ENCODE measurements at places on chromosomes 4 and X.

- DNase-seq, result no peak
These were observed 80.0 kb downstream of the NWD2 start for GRCh38 chr4:37324546-37324945.

DNA sequence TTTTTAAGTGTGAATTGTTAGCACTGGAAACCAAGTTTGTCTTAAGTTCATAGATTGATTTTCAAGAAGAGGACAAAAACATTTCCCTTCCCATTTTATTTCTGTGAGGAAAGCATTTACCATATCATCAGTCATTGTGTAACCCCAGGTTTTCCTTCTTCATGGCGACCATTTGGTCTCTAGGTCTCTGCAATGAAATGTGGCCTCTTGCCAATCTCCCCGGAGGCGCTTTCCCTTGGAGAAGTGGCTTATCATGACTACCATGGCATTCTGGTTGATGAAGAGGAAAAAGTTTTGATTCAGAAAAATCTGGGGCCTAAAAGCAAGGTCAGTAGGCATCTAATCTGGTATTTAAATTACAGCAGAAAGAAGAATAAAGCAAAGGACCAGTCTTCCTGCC, 54.4 kb downstream of the ADD1 start:
- DNase-seq, result no peak

DNA sequence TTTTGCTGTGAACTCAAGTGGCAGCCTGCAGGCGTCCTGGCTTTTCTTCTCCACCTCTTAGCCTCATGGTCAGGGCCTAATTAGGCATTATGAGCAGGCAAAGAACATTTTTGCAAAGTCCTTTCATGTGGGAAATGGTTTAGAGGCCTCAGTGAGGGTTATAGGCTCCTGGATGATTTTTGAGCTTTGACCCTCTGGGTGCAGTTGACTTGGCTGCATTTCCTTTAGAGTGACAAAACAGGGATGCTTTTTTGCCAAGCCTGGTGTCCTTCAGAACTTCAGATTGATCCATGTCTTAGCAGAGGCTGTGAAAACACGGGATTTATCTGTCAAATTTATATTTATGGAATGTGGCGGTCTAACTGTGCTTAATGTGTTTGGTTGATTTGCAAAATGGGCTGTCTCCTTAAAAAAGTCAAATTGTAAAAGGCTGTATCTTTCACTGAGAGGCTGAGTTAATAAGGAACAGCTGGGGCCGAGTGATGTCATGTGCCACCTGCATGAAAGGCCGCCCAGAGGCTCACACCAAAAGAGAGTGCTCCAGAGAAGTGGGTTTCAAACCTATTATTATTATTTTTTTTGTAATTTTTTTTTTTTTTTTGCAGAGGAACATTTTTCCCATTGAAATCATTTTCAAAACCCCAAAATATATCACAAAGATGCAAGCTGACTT, 192.2 kb upstream of the ARX start:
- no peak for DNase-seq

DNA sequence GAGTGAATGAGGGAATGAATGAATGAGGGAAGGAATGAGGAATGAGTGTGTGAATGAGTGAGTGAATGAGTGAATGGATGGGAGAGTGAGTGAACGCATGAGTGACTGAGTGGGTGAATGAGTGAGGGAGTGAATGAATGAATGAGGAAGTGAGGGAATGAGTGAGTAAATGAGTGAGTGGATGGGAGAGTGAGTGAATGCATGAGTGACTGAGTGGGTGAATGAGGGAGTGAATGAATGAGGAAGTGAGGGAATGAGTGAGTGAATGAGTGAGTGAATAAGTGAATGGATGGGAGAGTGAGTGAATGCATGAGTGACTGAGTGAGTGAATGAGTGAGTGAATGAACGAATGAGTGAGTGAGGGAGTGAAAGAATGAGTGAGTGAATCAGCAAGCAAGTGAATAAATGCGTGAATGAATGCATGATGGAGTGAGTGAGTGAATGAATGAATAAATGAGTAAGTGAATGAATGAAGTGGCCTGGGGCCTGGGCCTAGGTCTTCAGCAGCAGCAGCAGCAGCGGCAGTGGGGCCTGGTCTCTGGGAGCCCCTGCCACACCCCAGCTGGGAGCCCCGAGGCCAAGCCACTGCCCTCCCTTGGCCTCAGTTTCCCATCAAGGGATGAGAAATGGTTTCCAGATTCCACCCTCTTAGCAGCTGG, 16.2 kb upstream of the PSAPL1 start:
- no peak for DNase-seq

DNA sequence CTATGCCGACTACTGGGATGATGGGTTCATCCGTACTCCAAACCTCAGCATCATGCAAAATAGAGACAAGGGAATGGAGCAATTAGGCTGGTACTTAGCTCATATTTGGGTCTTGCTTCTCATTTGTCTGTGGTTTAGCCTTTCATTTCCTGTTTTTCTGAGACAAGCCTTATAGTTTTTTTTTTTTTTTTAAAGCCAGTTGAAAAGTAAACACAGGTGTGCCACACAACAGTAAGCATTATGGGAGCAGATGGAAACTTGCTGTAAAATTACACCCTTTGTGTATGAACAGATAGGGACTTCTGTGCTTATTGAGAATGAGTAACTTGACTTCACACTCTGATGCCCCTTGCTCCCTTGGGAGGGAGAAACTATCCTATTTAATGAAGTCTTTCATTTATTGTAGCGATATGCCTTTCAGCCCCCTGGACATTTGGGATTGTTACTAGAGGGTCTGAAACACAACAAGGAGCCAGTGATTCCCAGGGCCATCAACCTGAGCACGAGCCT, 13.7 kb downstream of the RASSF6 start:
- no peak for DNase-seq

- DNase-seq, result peak; percentile 69
These were observed at the start of gene HMGB3 for GRCh38 chrX:150982788-150983520. Gene HMGB3, plus strand, starts transcription at chrX:150983335. Its CDS starts 2,265 bp downstream, at chrX:150985600.

DNA sequence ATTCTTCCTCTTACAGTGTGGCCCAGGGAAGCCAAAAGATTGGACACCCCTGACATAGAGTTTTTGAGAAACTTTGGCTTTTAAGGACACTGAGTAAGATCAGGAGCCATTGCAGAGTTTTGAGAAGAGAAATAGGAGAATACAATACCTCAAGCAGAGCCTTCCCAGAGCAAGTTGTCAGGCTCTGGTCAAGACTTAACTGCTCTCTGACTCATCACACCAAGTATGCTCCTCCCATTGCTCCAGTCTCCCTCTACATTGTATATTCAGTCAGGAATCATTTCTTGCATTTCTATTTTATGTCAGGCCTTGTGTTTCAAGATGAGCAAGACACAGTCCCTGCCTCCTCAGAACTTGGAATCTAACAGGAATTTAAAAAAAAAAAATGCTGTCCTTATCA, 176.4 kb upstream of the FMR1 start:
- DNase-seq, result no peak

- DNase-seq, result no peak
These were observed 81.5 kb downstream of the ARX start for GRCh38 chrX:24934279-24934678.

DNA sequence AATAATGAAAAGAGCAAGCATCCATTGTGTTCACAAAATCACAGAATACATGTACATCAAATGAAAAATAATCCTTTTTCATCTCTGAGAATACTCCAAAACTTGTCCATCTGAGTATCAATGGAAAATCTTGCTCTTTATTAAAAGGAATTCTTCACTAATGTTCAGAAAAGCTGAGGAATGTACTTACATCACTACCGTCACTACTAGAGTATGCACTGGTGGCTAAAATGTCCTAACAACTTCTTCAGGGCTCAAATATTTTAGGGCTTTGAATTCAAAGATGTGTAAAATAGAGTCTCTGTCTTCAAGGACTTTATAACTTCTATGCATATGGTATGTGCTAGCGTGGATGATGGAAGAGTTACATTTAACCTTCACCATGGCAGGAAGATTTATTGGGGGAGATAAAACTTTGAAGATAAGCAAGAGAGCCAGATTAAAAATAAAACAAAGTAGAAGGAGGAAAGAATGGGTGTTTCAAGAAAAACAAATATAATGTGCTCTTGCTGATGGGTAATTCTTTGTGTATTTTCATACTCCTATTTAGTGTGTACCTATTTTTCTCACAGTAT, 55.1 kb downstream of the DMD start:
- no peak for DNase-seq

- DNase-seq, result no peak
These were observed 84.7 kb upstream of the RAPGEF2 start for GRCh38 chr4:159018062-159018629.

GRCh38 chr4:142160509-142160908, 524.1 kb downstream of the IL15 start:
- no peak for DNase-seq

DNA sequence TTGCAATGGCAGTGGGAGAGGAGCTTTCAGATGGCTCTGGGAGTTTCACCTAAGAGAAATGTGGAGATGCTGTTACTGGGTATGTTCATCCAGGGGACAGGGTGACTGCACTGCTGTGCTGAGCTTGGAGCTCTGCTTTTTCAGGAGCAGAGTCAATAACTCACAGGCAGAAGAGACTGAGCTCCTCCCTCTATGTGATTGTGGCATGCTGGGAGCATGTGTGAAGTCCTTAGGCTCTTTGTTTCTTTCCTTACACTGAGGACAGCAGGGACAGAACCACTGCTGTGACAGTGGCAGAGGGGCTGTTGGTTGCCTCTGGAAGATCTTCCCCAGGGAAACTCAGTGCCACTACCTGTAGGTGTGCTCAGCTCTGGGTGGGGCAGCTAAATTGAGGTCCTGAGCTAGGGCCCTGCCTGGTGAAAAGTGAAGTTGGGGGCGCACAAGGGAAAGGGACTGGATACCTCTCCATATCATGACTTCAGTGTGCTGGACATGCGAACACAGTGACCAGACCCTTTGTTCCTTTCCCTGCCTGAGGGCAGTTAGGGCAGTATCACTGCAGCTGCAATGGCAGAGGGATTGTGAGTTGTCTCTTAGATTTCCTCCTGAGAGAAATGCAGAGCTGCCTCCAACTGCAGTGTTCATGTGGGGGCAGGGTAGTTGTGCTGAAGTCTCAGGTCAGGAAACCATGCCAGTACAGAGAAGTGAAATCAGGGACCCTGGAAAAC, 156.7 kb downstream of the TENT5D start:
- DNase-seq, result no peak

DNA sequence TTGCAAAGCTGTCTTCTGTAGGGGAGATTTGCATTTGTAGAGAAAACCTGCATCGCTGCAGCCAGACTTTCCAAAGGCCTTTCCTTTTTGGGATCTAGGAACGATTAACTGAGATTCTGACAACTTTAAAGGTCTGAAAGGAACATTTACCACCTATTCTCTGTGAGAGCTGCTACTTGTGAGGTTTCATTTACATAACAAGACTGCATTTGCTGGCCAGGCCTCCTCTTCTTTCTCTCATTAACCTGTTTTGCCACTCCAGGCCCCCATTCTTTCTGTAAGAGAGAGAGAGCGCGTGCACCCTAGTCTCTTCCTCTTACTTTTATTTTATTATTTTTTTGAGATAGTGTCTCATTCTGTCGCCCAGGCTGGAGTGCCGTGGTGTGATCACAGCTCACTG, 31.6 kb downstream of the TMEM31 start:
- DNase-seq, result no peak

GRCh38 chr4:56619160-56619559, 61.9 kb downstream of the HOPX start:
- DNase-seq, result no peak

GRCh38 chrX:82370978-82371646, 1137.0 kb upstream of the POU3F4 start:
- DNase-seq, result no peak

DNA sequence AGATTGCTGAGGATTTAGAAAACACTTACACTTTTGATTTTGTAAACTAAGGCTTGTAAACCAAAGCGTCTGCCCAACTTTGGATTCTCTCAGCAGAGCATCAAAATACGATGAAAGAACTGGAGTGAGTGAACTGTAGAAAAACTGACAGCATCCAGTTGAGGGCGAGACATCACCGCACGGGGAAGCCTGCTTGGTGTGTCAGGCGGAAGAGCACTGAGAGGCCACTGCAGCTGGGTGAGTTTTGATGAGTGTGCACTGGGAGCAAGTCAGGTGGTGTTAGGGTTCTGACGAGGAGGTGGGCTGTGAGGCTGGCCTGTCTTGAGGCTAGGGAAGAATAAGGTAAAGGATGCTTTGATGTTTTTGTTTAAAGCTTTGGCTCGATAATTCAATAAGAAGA, 46.8 kb upstream of the CLDN24 start:
- no peak for DNase-seq

DNA sequence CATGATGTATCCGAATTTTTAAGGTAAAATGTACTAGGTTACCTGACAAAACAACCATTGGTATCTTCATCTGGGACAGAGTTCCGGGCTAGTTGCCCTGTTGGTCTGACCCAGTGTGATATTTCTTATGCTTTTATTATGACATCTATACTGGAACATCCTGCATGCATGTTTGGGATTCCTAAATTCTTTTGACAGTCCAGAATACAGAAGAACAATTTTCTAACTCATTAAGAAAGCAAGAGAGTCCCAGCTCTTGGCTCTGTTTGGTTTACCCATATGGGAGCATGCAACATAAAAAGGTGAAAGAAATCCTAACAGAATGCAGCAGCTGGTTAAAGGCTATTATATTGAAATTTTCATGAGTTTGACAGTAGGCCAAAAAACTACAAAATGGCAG, 247.7 kb upstream of the FTHL17 start:
- DNase-seq, result no peak

- DNase-seq, result no peak
These were observed 26.1 kb upstream of the ACSL1 start for GRCh38 chr4:184851886-184852285.

DNA sequence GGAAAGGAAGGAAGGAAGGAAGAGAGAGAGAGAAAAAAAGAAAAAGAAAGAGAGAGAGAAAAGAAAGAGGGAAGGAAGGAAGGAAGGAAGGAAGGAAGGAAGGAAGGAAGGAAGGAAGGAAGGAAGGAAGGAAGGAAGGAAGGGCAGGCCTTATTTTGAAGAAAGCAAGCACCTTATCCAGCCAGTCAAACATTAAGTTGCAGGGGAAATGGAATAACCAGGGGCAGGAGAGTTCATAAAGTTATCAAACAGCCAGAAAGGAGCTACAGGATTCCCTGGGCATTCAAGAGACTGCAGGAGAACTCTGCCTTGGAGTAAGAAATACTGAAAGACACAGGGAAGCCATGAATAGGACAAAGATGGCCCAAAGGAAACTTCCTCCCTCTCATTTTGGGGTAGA, 672.0 kb upstream of the INTU start:
- DNase-seq, result no peak

DNA sequence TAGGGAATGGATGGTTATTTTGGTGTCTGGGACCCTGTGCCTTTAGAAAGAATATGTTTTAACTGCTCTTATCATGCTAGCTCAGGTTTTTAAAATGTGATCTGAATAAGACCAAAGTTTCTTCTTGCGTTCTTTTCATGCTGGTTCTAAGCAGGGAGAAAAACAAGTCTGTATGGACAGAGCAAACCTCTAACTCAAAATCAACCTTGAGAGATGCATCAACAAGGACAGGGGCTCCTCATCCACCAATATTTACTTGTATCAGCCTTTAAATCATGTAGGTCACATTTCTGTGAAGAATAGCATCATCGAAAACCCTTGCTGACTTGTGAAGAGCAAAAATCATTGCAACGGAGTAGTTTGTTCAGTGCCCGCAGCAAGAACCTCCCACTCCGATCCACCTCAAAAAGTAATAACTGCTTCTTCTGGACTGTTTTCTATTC, 1.2 kb downstream of the ATP10D start:
- no peak for DNase-seq

GRCh38 chr4:109094056-109094455, 208.4 kb downstream of the COL25A1 start:
- no peak for DNase-seq
